Stimulated activated naive CD4-positive, alpha-beta T cell treated with Interleukin-2 at 50 U/mL for 16 hours (primary cell): ENCODE measurements at places on chromosomes 12 and 14.

- no peak for DNase-seq
Observed at GRCh38 chr12:31594681-31595080, 3.7 kb upstream of the DENND5B start.

- DNase-seq, result no peak
Observed at GRCh38 chr14:56295743-56296142, 177.5 kb downstream of the PELI2 start.

DNA sequence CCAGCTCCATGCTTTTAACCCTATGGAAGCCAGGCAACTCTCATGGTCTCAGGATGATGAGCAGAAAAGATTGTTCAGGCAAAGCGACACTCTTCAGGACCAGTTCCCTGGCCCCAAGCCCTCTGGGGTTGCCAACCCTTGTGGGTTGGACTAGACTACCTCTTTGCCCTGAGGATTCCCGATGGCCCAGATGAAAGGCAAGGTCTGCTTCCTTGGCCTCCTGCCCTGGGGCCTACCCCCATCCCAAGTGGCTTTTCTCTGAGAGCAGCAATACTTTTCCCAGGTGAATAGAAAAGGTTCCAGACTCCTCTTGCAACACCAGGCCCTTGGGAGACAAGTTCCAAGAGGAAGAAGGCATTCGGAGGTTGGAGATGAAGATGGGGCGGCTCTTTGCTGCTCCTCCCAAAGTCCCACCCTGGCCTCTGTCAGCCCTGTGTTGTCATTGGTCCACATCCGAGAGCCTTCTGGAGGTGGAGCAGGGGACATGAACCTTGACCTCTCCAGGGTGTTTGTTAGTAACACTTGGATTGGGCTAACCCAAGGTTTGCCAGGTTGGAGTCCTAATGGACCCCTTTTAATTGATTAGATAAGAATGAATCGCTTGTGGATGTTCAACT, 131.1 kb downstream of the GCH1 start:
- no peak for DNase-seq

DNA sequence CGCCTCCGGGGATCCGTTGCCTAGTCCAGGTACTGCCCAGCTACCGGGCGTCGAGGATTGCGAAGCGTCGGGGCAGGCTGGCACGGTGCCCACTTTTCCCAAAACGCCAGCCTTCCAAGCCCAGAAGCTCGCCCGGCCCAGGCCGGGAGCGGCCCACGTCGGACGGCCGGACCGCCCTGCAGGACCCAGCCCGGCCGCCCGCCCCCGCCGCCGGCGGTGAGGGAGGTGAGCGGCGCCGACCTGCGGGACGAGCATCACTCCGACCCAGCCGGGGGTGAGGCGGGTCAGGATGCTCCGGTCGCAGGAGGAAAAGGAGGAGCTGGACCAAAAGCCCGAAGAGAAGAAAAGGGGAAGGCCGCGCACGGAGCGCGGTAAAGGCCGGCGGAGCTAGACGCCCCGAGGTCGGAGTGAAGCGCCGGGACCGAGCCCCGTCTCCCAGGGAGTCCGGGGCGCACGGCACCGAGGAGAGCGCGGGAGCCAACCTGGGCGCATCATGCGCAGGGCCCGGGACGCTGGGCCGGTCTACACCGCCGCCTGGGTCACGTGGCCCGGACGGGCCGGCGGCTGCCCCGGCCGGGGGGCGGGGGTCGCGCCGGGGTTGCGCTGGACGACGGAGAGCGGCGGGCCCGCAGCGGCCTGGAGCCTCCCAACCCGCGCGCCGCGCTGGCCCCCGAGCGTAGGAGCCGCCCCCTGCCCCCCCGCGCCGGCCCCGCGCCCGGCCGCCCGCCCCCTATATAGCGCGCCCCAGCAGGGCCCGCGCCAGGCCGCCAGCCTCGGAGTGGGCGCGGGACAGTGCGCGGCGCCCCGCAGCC, at the start of gene AQP5:
AQP5 (plus strand) TSS at position 762 of the 812 bp plus-strand sequence. CDS start 146 bp downstream, outside the sequence.
- no peak for DNase-seq

DNA sequence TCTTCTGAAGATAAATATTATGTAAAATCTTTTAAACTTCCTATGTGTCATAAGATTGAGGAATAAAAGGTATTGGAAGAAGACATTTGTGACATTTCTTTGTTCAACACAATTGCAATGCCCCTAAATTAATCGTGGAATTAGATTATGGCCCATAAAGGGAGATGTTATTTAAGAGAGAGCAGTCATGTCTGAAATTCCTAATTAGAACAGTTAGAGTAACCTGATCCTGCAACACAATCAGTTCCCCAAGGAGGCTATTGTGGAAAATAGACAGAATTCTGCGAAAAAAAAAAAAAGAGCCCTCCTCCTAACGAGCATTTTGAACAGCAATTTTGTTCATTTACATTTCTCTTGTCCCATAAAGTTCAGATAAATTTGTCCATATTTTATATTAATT, 339.5 kb downstream of the PAWR start:
- no peak for DNase-seq

DNA sequence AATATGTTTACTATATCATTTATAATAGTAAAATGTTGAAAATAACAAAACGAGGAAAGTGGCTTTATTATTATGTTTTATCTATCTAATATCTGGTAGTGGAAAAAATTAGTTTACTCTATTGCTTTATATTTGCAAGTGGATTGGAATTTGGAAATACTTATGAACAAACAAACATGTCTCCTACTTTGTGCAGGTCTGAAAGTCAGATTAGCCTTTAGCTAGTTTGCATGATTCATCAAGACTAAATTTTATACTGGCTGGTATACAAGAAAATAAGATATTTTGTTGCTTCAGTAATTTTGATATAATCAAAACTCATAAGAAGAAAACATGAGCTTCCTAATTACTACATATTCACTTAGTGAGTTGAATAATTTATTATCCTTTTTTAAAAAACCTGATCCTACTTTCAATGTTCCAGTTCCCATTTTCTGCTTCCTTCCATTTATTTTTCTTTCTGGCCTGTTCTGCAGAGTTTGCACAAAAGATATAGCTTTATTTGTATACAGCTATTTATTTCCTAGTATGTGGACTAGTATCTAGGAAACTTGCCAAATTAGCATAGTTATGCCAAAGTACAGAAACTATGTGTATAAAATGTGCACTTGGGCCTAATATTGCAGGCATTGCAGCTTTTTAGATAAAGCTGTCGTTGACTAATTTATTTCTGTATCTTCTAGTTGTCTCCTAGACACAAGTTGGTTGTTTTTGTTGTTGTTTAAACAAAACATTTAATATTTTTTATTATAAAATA, 122.0 kb downstream of the AKAP6 start:
- no peak for DNase-seq

DNA sequence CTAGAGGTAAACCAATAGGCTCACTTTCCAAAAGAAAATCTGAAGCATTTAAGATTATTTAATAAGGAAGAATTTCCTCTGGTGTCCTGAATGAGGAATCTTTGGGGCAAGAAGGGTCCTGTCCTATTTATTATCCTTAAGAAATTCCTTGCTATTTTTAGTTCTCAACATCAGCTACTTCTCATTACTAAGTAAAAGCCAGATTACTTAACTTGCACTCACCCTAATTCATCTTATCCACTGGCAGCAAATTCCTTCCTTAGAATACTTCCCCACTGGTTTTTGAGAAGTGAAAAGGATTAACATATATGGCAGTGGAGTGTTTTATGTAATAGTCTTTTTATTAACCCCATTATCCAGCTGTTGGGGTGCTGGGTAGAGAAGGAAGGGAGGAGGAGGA, 767.7 kb downstream of the DIO2 start:
- no peak for DNase-seq

DNA sequence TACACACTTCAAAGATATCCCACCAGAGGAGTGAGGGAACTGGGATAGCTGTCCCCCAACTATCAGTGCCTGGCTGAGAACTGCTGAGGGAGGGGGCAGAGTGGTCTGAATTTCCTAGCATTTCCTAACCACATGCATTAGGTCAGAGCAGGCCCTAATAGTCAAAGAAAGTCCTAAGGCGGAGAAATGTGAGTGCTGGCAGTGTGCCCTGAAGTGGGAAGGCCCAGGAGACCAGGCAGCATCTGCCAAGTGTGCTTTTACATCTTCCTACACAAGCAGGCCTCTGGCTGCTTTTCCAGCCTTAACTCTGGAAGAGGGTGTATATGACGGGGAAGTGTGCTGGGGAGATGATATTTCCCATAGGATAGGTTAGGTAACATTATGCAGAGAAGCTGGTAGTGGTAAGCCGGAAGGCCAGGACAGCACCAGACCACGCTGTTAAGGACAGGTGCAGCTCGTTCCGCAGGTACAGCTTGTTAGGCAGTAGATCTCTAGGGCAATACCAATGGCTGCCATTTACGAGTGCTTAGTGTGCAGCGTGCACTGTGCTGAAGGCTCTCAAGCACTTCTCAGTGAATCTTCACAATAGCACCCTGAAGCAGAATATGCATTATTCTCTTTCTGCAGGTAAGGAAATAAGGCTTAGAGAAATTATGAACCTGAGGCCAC, 9.1 kb upstream of the CCDC198 start:
- DNase-seq, result no peak

DNA sequence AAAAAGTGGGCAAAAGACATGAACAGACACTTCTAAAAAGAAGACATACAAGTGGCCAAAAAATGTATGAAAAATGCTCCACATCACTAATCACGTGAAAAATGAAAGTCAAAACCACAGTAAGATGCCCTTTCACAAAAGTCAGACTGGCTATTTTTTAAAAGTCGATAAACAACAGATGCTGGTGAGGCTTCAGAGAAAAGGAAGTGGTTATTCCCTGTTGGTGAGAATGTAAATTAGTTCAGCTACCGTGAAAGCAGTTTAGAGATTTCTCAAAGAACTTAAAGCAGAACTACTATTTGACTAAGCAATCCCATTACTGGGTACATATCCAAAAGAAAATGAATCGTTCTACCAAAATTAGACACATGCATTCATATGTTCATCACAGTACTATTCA, 237.0 kb downstream of the KIF21A start:
- no peak for DNase-seq

DNA sequence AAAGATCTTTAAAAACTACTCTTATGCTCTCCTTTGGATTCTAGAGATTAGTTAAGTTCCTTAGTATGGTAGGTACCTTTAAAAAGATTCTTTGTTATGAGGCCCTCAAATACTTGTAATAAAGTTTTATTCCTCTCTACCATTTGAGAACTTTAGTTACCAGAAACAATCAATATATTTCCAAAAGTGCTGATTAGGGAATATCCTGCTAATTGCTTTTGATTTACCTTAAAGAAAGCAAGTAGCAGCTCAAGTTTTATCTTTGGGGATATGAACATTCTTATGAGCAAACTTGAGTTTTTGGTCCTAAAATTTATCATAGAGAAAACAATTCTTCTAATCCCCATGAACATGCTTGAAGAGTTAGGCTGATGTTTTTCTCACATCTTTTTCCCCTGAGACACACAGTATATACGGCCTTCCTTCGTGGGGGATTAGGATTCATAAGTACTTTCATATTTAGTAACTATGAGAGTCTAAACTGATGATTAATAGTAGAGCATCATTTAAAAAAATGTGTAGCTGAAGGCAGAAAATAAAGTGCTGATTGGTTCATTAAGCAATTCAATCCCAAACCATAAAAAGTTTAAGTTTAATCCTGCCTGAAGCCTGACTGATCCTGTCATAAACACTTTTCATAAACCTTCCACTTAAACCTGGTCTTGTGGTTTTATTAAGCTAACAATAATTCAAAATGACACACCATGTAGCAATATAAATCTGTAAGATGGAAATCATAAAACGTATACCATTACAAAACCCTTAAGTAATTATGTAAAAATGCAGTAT, 380.5 kb upstream of the FBXO33 start:
- DNase-seq, result no peak

GRCh38 chr12:6946033-6946919, 2.5 kb downstream of the C12orf57 start:
- DNase-seq, result peak; percentile 51

- DNase-seq, result no peak
Observed at GRCh38 chr14:85519661-85520305, 10.2 kb upstream of the FLRT2 start.

DNA sequence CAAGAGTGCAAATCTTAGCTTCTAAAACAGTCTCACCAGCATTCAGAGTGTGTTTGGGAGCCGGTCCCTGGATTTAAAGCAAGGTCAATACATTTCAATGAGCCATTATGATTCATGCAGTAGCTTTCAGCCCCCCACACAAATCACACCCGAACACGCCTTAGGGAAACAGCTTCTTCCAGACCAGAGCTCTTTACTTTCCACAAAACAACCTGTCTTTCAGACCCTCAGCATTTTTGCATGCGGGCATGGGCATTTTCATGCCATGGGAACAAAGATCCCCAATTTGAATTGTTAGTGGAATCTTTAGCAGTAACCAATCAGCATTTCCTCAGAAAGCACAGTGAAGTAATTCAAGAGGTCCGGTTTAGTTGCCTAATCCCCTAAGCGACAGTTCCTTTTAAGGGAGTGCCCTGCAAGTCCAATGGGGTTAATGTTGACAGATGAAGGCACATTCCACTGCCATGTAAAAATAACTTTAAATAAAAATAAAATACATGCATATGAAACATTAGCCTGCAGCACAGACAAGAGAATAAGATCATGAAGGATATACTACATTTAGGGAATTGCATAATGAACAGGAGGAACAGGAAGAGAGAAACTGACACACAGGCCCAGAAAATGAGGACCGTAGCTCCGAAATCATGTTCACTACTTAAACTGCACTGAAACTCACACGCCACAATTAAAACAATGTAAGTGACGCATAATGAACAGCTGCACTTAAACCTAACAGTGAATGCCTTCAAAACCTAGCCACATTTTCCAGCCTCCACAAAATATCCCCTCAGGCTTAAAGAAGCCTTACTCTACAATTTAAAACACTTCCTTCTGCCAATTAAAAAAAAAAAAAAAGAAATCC, 4.0 kb downstream of the VPS37B start:
- DNase-seq, result no peak

DNA sequence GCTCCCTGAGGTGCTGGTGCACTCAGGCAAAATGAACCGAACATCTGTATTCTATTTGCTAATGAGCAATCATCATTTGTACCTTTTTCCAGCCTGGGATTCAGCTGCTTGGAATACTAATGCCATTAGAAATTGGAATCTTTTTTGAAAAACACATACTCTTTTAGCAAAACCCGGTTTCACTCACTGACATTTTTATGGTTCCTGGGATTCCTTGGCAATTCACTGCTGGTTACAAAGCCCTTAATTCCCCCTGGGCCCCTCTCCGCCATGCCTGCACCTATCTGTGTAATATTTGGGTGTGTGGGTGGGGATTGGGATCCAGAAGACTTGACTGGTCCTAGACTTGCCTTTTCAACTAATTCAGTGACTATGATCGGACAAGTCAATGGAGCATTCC, 199.1 kb downstream of the FOXN3 start:
- no peak for DNase-seq
